ENCODE measurements at places on chromosomes 7 and 10. TPM values are rescaled to one million over a fixed set of nuclear protein-coding genes. Genes with fewer than 3 reads are reported as not detected.

The TUBAL3 gene
- total RNA-seq = not detected

The SEC31B gene
- total RNA-seq = 2.8 TPM

The GPNMB gene
- 3.3 TPM for total RNA-seq

The LOXL4 gene
- total RNA-seq = 7.0 TPM

The NUTM2A gene
- total RNA-seq = 0.82 TPM

The AVL9 gene
- total RNA-seq = 45.6 TPM

The SPDYE6 gene
- total RNA-seq = not detected

The SFTPA1 gene
- not detected for total RNA-seq

The MKX gene
- not detected for total RNA-seq

The DGKI gene
- 1.4 TPM for total RNA-seq

The NKX1-2 gene
- not detected for total RNA-seq

The AKR1C2 gene
- total RNA-seq = not detected

The HMX2 gene
- not detected for total RNA-seq

The AKR1C4 gene
- not detected for total RNA-seq
